ENCODE measurements at places on chromosomes 5 and 9.

DNA sequence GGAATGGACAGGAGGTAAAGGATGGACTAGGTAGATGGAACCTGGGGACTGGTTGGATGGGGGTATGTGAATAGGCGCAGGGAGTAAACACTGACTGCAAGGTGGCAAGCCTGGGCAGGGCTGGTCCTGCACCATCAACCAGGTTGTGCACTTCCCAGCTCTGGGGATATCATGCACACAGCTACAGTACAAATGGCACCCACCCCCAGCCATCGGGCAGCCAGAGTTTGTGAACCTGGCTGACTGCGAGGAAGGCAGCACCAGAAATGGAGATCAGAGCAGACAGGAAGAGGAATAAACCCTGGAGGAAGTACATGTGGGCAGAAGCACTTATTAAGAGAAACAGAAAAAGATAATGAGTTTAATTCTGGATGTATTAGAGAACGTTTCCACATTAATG lies 229.1 kb downstream of the ESM1 start:
- peak; percentile 14 for DNase-seq

DNA sequence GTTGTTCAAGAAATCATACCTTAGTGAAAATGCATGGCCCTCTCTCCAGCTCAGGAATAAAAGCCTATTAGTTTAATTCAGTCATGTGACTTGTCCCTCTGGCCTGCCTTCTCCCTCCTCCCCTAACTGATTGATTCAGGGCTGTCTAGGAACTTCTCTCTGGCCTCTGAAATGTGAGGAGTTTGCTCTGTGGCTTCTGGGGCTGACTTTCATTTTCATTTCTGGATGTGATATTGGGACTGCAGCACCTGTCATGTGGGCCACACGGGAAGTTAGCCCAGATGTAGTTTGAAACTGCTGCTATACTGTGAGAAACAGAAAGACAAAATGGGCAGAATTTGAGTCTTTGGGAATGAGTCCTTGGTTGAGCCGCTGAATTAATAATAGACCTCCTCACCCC lies 44.8 kb downstream of the PARP8 start:
- peak; percentile 73 for DNase-seq

GRCh38 chr5:57665146-57665936 lies 182.7 kb upstream of the ACTBL2 start:
- DNase-seq: no peak

- no peak for DNase-seq
Measured at GRCh38 chr5:138282920-138283742, 8.7 kb upstream of the GFRA3 start.

- no peak for DNase-seq
Measured at GRCh38 chr5:153880106-153880505, 158.6 kb downstream of the FAM114A2 start.

- no peak for DNase-seq
Measured at GRCh38 chr5:111676466-111676865, 80.5 kb downstream of the NREP start.

GRCh38 chr5:170534177-170534576 lies 30.4 kb downstream of the KCNIP1 start:
- DNase-seq: no peak

GRCh38 chr5:126460977-126461376 lies 37.8 kb downstream of the GRAMD2B start:
- no peak for DNase-seq

DNA sequence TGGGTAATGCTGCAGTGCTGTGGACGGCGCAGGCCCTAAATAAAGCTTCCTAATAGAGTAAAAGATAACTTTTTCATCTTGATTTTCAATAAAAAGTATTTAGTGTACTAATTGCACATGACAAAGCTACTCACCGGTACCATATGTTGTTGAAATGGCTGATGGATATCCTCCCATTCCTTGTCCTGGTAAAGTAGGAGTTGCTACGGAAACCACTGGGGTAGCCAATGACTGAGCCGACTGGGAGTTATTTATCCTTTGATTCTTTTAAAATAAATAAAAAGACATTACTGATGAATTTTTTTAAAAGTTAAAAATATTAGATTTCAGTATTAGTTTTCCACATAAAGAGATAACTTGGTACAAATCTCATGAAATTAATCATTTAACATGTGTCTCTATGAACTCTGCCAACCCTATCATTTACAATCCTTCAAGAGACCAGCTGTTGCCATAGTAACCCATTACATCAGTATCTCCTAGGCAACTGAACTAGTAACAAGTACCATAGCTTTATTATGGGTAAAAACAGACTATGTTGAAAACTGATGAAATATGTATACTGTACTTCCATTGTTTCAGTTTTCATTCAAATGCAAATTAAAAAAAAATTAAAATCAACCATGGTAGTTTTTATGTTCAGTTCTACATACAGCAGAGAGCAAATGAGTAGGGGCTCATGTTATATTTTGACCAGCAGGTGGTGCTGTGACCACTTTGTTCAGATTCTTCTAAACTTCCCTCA lies 153.7 kb downstream of the MEF2C start:
- DNase-seq: peak; percentile 56

DNA sequence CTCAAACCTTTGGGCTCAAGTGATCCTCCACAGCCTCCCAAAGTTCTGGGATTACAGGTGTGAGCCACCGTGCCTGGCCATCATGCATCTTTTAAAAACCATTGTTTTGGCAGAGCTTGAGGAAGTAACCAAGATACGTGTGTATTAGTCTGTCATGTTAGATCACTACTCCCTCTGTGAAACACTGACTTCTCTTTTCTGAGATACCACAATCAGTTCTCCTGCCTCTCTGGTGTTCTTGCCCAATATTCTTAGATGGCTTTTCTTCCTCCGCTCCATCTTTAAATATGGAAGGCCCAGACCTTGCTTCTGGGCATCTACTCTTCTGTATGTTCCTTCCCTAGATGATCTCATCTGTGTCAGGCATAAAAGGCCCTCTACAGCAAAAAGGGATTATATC lies 14.2 kb upstream of the CCNB1 start:
- DNase-seq: no peak

GRCh38 chr5:91283899-91284298 lies 99.2 kb downstream of the ARRDC3 start:
- peak; percentile 8 for DNase-seq

DNA sequence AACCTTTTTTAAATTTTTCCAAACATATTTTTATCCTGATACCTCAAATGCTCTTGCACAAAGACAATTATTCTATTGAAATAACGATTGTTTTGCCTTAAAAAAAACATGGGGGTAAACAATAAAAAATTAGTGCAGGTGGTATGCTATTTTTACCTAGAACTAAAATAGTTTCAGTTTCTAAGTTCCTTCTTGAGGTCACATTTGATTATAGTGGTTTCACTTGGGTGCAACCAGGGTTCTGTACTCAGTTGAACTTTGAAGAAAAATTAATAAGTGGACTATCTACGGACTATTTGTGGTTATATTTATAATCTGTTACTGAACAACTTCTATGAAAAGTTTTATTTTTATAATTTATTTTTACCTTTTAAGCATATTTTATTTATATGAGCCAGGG lies 387.1 kb upstream of the IZUMO3 start:
- no peak for DNase-seq

- no peak for DNase-seq
Measured at GRCh38 chr5:132397224-132397623, 27.7 kb downstream of the SLC22A5 start.

DNA sequence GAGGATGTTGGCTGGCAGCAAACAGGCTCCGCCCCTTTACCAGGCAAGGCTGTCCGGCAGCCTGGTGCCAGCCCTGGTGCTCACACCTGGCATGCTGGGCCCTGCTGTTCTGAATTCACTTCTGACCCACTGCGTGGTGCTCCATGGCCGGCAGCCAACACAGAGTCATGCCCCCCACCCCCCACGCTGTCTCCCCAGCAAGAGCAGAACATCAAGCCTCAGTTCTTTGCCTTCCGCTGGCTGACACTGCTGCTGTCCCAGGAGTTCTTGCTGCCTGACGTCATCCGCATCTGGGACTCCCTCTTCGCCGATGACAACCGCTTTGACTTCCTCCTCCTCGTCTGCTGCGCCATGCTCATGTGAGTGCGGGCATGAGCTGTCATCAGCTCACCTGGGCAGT lies 12.6 kb upstream of the ENDOG start:
- no peak for DNase-seq

GRCh38 chr9:89318123-89319014 lies at the start of gene SECISBP2:
TSS of gene SECISBP2 (plus strand) at chr9:89318500. CDS start at chr9:89318577, 77 bp downstream.
- DNase-seq: peak; percentile 94

- DNase-seq: no peak
Measured at GRCh38 chr5:126868338-126869004, 91.5 kb downstream of the LMNB1 start.

- DNase-seq: no peak
Measured at GRCh38 chr9:121233906-121234831, 32.5 kb upstream of the RAB14 start.

DNA sequence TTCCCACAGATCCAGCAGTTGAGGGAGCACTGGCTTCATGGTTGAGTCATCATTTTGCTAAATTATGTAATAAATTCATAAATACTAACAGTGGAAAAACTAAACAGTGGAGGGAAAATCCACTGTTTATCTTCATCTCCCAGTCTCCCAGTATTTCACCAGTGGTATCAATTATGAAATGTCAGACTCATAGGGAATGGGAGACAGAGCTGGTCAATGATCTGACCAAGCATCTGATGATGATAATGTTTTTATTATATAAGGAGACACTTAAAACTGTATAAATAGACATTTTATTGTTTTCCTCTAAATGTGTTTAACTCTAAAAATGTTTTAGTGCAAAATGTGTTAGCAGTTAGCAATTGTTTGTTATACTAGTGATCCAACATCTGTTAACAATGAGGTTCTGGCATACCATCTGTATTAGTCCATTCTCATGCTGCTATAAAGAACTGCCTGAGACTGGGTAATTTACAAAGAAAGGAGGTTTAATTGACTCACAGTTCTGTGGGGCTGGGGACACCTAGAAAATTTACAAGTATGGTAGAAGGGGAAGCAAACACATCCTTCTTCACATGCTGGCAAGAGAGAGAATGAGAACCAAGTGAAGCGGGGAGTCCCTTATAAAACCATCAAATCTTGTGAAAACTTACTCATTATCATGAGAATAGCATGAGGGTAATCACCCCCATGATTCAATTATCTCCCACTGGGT lies 11.8 kb upstream of the REEP5 start:
- no peak for DNase-seq

GRCh38 chr5:11075035-11075805 lies 314.2 kb upstream of the DAP start:
- DNase-seq: no peak

DNA sequence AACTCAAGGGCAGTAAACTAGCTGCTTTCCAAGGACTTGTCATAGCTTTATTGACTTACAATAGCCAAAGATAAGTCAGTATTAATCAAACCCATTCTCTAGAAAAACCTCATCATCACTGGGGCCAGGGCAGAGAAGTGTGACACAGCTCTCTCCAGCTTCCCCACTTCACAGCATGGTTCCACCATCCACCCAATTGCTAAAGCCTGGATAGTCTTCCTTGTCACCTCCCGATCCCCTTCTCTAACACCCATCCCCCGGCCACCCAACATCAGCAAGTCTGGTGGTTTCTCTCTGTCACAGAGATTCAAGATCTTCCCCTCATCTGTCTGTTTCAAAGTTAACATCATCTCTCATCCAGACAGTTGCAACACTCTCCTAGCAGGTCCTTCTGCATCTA lies 88.6 kb upstream of the GABRP start:
- no peak for DNase-seq

GRCh38 chr5:128111818-128112448 lies 28.4 kb downstream of the SLC12A2 start:
- DNase-seq: no peak

GRCh38 chr5:57036761-57037160 lies 84.8 kb upstream of the MIER3 start:
- no peak for DNase-seq

- no peak for DNase-seq
Measured at GRCh38 chr5:56511326-56511841, 278.3 kb upstream of the ANKRD55 start.

DNA sequence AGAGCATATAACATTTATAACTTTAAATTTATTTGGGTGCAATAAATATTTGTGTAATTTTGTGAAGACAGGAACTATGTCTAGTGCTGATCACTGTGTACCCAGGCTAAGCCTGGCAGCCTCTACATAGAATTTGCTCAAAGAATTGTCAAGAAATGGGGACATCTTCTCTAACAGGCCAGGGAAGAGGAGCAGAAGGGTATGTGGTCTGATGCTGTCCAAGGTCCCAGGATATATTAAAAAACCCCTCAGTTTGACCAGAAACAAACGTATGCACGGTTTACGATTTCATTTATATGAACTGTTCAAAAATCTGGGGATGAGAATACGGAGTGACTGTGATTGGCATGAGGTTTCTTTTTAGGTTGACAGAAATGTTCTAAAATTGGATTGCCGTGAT lies 55.9 kb downstream of the MAT2B start:
- no peak for DNase-seq

GRCh38 chr9:34154057-34154456 lies 24.8 kb upstream of the UBAP1 start:
- no peak for DNase-seq

DNA sequence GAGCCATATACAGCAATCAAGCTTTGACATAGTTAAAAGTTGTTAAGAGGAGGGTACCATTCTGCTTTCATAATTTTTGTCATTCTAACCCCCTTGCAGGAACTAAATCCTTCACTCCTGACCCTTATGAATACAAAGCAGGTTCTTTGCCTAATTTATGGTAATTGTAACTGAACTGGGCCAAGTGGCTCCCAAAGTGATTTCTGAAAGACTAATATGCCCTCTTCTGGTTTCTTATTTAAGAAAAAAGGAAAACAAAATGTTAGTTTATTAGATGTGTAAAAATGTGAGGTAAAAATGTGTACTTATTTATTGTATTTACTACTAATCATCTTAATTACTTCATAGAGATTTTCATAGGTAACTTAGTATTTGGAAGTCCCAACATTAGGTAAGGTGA lies 268.5 kb downstream of the BNC2 start:
- DNase-seq: no peak

DNA sequence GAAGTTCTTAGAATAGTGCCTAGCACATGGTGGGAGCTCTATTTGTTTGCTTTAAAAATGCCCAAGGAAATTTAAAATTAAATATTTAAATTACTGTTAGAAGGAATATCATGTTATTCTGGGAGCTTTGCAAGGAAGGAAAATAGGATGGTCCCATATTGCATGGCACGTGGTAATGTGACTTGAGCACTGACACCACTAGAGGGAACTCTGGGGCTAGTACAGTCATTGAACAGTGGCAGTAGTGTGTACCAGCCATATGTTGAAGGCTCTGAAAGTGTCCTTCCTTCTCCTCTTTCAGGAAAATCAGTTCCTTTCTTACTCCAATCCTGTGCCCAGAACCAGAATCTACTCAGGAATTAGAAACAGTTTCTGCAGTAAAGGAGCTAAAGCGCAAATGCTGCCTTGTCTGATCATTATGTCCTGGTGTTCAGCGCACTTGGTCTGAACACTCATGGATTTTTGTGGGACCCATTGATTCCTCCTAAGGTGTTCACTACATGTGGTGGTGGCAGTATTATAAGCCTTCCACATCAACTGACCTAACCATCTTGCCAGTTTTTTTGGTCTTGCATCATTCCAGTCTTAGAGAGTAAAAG lies 54.1 kb downstream of the GDA start:
- DNase-seq: no peak
